DMS79 (cell line): ENCODE measurements at places on chromosomes 5 and 9.

DNA sequence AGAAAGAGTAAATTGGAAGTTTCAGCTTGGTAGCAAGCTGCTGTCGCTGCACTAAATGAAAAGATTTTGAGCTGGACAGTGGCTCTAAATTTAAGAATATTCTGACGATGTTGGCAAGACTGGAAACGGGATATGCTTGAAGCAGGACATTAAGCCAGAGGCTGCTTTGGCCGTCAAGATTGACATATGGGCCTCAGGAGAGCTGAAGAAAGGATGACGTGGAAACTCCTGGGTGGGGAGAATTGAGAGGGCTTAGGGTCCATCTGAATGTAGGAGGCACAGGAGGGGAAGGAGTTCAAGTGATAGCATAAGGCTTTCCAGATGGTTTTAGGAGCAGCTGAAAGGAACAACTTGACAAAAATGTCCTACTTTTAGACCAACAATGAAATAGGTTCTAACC, 108.9 kb downstream of the PAPPA start:
- no peak for DNase-seq

DNA sequence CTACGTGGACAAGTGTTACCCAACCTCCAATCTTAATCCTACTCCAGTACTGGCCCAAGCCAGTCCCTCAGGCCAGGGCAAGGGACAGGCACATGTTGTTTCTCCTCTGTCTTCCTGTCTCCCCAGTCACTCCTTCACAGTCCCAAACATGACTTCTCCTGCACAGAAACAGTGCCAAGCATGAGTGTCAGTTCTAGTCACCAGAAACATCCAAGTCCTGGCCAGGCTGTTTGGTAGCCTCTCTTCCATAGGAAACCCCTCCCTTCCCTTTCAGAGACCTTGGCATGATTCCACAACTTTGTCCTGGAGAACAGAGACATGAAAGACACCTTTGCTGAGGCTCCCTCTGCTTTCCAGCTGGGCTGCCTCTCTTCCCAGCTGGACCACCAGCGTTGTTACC, 56.2 kb upstream of the SLC2A8 start:
- no peak for DNase-seq

GRCh38 chr5:156359476-156359875, 32.5 kb downstream of the SGCD start:
- DNase-seq, result no peak

DNA sequence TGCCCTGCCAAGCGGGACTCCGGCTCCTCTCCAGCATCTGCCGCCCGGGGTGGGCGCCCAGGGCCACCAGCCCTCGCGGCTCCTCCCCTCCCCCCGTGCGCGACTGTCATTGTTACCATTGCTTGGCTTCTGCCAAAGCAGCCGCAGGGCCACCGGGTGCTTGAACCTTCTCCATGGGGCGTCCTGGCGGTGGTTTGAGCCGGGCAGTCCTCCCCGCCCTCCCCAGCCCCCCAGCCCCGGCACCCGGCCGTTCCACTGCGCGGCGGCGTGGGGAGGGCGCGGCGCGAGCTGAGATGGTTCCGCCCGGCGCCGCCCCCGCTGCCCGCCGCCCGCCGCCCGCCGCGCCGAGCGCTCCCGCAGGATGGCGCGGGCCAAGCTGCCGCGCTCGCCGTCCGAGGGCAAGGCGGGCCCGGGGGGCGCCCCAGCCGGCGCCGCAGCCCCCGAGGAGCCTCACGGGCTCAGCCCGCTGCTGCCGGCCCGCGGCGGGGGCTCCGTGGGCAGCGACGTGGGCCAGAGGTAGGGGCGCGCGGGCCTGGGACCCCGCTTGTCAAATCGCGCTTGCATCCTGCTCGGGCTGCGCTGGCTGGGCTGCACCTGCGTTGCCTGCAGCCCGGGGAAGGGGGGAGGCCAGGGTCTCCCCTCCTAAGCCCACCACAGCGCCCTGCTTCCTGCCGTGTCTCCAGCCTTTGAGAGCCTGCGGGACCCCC, 34.4 kb downstream of the KCNT1 start:
- no peak for DNase-seq

DNA sequence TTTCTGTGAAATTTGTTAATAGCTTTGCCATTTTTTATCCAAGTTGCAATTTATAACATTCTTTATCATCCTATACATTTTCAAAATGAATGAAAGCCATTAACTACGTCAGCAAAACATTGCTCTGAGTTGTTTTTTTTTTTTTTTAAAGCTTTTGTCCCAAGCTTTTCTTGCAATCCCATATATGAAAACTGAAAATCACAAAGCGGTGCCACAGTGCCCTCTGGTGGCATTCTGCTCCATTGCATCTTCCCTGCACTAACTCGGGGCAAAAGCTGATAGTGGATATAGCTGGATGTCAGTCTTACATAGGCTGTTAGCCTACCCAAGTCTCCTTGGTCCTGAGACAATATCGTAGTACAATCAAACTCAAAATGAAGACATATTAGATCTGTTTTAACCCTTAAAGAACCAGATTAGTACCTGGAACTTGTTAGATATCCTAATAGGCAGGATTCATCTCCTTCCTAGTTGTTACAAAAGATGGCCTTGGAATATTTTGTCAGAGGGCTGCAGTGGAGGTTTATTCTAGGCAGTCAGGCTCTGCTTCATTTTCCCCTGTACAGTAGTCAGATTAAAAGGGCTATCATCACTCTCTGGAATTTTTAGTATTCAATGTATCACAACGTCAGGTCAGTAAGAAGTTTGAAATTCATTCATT, 669.9 kb downstream of the PTPRD start:
- DNase-seq, result no peak

GRCh38 chr9:37917313-37917731, 13.4 kb upstream of the SLC25A51 start:
- DNase-seq, result no peak

- DNase-seq, result no peak
Observed at GRCh38 chr9:18124760-18125159, 349.2 kb upstream of the ADAMTSL1 start.

DNA sequence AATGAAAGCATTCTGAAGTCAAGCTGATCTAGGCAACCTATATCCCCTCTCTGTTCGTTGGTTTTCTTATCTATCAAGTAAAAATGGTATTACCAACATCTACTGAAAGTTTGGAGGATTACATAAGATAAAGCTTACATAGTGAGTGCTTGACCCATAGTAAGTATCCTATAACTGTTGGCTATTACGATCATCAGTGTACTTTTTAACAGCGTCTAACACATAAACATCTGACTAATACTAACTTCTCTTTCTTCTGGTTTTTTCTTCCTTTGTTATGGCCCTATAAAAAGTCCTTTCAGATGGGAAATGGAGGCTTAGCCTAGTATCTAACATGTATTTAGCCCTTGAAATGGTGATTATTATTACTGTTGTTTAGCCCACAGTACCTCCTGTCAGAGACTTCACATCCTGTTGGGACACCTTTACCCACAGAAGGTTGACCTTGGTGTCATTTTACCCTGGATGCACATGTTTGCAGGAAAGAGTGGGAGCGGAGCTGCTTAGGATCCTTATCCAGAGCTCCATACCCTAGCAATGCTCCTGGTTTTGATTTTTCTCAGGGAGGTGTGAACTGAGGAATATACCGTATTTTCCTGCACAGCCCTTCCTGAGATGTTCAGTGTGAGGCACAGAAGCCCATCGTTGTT, 6.0 kb downstream of the INSYN2B start:
- no peak for DNase-seq

DNA sequence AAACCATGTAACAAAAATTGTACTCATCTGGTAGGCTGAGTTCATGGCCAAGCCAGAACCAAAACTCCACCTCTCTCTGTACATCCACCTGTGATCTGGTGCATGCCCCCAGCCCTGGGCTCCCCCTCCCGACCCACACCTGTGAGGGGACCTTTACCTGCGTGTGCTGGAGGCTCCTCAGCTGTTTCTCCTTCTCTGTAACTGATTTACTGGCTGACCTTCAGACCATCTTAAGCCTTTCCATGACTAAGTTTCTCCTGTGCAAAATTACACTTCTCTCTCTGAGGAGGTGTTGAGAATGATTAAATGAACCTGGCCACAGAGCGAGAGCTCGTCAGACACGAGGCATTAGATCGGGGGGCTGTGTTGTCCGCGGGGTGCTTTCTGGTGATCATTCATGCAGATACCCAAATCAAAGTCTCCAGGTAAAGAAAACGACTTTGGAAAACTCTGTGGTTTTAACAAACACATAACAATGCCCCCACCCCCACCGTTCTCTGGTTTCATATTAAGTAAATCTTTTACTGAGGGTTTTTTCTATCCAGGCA, 136.4 kb downstream of the SEMA5A start:
- no peak for DNase-seq

DNA sequence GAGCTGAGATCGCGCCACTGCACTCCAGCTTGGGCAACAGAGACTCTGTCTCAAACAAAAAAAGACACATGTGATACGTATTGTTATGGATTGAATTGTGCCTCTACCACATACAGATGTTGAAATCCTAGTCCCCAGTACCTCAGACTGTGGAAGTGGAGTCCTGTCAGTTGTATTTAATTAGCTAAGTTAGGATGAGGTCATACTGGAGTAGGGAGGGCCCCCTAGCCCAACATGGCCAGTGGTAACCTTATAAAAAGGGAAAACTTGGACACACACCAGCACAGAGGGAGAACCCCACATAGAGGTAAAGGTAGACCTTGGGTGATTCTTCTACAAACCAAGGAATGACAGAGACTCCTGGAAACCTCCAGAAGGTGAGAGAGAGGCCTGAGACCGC, 119.8 kb downstream of the GADD45G start:
- no peak for DNase-seq

DNA sequence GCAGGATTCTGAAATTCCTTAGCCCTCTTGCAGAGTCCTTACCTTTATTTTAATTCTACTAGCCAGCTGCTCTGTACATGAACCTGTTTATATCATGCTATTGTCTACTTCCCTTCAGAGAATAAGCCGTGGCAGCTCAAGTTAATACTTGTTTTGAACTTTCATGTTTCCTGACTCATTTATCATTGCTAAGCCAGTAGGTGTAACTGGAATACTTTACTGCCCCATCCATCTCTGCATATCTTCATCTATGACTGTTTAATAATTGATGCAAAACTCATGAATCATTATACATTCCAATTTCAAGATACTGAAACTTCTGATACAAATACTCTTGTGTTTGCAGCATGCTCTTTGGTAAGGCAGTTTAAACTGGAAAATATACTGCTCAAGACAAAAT, 174.7 kb downstream of the PPP2R2B start:
- no peak for DNase-seq

- no peak for DNase-seq
Observed at GRCh38 chr5:160470437-160471361, 49.0 kb downstream of the PTTG1 start.

DNA sequence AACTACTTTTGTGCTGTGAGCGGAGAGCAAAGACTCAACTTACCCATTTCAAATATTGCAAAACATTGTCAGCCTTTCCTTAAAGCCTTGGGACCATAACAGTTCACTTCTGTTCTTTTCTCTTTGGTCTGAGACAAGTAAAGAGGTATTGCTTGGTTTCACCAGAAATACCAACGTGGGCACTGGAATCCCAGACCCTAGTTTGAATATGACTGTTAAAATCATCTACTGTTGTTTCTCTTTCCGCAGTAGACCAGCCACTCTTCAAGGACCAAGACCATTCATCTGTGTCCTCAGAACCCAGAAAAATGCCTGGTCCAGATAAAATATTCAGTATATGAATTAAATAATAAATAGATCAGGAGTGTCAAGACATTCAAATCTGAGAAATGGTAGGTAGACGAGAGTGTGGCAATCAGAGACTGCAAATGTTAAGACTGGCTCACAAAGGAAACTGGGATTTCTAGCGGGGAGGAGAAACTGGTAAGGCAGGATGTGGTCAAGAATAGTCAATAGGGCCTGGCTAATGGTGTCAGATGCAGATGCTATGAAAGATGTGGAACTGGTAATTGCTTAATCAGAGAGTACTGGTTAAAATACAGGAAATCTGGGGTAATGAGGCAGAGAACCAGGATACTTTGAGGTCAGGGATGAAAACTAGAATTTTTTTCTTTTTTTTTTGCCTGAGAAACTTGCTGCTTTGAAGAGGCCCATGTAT, 82.1 kb upstream of the IL33 start:
- DNase-seq, result no peak

- peak; percentile 27 for DNase-seq
Observed at GRCh38 chr9:83449983-83450382, 88.2 kb downstream of the FRMD3 start.

- DNase-seq, result peak; percentile 83
Observed at GRCh38 chr9:15306068-15306756, 804 bp downstream of the TTC39B start.

DNA sequence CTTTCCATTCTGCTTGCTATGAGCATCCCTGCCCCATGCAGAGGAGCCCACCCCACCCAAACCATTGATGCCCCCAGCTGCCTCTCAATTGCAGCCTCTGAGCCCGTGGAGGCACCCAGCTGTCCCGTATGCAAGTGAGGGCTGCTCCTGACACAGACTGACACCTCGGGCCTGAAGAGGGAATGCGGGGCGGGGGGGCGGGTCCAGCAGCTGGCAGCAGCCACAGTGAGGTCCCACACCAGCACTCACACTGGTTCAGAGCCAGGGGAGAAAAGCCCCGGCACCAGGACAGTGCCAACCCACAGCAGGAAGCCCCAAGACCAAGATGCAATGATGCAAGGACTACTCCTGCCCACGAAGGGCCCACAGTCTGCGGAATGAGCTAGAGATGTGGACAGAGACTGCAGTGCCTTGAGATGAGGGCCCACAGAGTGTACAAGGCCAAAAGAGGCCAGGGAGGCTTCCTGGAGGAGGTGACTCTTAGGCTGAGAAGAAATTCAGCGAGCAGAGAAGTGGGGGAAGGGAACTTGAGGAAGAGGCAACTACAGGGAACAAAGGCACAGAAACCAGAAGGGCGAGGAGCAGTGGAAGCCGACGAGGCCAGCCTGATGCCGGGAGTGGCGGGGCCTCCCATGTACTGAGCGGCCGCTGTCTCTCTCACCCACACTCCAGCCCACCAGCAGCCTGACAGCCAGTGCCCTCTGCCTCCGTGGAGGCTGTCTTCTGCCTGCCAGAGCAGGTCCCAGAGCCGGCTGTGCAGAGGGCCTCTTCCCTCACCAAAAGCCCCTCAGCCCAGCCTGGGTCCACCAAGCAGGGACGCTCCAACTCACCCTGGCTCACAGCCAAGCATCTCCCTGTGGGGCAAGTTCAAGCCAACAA, 9.2 kb downstream of the EEIG1 start:
- DNase-seq, result no peak

GRCh38 chr5:56530626-56531138, 284.7 kb upstream of the MAP3K1 start:
- DNase-seq, result no peak

DNA sequence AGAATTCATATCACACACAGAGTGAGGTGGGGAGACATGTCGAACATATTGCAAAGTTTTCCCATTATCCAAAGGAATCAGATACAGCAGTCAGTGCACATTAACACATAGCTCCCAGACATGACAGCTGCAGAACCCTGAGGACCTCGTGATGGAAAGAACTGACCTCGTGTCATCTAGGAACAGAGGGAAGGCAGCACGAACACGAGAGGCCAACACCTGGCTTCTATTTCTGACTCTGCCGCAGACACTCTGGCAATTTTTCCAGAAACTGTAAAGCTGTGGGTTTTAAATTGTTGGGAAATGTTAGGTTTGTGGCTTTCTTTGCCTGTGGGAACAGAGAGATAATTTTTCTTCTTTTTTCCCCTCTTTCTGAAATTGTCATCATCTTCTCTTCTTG, 315.0 kb upstream of the PIK3R1 start:
- DNase-seq, result no peak
